ENCODE measurements at places on chromosomes 2 and 18.

DNA sequence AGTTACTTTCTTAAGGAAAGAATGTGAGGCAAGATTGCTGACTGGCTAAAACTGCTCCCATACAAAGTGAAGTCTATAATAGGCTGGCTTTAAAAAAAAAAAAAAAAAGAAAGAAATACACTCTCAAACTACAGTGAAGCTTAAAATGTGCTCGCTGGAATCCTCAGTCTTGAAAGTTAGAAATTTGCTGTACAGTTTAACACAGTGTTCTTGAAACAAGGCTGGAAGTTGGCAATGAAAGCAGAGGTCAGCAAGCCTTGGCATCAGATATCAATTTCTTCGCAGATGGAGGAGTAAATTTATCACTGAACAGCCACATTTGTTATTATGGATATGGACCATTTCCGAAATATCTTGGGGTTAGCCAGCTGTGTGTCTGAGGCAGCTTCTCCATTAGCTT is 392.9 kb downstream of the ZNF516 start:
- H3K4me1 ChIP-seq: no peaks in the 10 kb centered on the region

- H3K27me3 ChIP-seq: no peaks in the 10 kb centered on the region
- no peak overlapping the region for H3K27ac ChIP-seq
- no peak overlapping the region for H3K4me3 ChIP-seq
- no peaks in the 10 kb centered on the region for H3K4me1 ChIP-seq
- H3K36me3 ChIP-seq: no peaks in the 10 kb centered on the region
Observed at GRCh38 chr2:71603311-71603811, 150.0 kb downstream of the DYSF start.

- DNase-seq: no peak
- H3K27ac ChIP-seq: no peak overlapping the region
- H3K27me3 ChIP-seq: peaks cover 8% of the 10 kb centered on the region
- H3K36me3 ChIP-seq: peaks cover 7% of the 10 kb centered on the region
Observed at GRCh38 chr2:66571918-66572317, 137.0 kb downstream of the MEIS1 start.

DNA sequence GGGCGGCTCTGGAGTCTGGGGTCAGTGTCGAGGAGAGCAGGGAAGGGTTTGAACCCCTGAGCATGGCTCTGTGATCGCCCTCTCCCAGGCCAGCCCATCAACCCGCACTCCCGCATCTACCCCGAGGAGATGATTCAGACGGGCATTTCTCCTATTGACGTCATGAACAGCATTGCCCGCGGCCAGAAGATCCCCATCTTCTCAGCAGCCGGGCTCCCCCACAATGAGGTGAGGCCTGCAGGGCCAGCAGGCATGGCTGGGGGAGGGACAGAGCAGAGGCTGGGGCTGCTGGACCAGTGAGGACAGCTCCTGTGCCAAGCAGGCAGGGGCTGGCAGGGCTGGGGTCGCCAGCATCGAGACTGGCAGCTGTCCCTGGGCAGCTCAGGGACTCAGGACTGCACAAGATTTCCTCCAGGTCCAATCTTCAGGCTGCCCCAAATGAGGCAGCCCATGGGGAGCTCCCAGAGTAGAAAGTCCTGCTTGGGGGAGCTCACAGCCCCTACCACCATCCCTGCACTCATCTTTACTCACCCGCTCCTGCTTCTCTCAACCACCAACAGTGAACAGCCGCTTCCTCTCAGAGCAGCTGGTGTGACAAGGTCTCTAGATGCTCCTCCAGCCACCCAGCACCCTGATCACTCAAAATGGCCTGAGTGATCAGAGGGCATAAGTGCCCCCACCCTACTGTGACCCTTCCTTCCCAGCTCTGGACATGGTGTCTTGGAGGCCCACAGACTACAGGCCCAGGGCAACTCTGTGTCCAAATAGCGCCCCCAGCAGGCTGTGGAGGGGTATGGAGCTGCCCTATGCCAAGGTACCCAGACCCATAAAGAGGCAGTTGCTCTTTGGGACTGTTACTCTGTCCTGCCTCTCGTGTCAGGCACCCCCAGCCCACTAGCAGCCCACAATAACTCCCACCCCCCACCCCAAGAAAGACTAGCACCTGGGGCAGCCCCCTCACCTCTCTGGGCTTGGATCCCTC is 18.3 kb upstream of the ANKRD53 start:
- no peak overlapping the region for H3K4me3 ChIP-seq
- H3K4me1 ChIP-seq: no peaks in the 10 kb centered on the region
- H3K36me3 ChIP-seq: no peaks in the 10 kb centered on the region
- DNase-seq: peak; percentile 24
- H3K27ac ChIP-seq: no peak overlapping the region

GRCh38 chr2:173107629-173108022 is 32.0 kb downstream of the MAP3K20 start:
- DNase-seq: no peak
- H3K27ac ChIP-seq: no peak overlapping the region
- no peaks in the 10 kb centered on the region for H3K36me3 ChIP-seq
- peaks cover 10% of the 10 kb centered on the region for H3K4me1 ChIP-seq
- no peak overlapping the region for H3K4me3 ChIP-seq

Measured in ascending aorta (tissue), 2 donors.